Jurkat, Clone E6-1 (cell line): ENCODE measurements at places on chromosomes 12 and 14.

DNA sequence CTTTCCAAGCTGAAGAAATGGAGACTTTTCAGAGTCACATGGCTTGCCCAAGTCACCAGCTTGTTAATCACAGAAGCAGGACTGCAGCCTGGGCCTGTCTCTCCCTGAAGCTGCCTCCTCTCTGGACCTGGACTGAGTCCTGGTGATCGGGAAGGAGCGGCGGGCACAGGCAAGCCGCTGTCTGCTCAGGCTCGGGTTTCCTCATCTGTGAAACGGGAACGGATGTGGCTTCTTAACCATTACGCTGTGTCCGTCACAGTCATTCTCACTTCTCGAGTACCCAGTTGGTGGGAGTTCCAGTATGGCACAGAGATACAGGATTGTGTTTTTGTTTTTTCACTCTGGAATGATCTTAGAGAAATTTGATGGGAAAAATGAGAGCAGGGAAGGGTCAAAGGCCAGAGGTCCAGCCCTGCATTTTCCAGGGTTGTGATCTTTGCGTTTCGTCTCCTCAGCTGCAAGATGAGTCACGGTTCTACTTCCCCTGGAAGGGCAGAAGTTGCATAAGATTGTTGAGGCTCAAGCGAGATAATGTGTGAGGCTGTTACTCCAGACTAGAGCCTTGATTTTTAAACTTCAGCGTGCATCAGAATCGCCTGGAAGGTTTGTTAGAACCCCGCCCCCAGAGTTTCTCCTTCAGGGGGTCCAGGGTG lies 7.6 kb upstream of the LRTM2 start:
- no peak for DNase-seq

GRCh38 chr12:31034372-31034771 lies 39.3 kb upstream of the DDX11 start:
- DNase-seq, result no peak

DNA sequence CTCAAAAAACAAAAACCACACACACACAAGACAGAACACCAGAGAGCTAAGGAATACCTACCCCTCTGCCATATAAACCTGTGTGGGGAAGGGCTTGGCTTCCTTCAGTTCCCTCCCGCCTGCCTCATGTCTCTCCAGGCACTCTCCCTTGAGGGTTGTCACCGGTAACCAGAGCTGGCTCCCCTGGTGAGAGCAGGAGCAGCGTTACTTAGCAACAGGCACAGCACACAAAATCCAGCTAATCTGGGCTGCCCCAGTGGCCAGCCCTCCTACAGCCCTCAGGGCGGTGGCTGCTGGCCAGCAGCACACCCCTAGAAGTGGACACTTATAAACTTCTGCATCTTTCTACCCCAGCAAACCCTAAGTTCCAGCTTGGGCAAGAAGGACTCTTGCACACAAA lies 21.6 kb upstream of the NR4A1 start:
- DNase-seq, result no peak

GRCh38 chr12:12323591-12323990 lies 26.5 kb downstream of the MANSC1 start:
- DNase-seq, result no peak

DNA sequence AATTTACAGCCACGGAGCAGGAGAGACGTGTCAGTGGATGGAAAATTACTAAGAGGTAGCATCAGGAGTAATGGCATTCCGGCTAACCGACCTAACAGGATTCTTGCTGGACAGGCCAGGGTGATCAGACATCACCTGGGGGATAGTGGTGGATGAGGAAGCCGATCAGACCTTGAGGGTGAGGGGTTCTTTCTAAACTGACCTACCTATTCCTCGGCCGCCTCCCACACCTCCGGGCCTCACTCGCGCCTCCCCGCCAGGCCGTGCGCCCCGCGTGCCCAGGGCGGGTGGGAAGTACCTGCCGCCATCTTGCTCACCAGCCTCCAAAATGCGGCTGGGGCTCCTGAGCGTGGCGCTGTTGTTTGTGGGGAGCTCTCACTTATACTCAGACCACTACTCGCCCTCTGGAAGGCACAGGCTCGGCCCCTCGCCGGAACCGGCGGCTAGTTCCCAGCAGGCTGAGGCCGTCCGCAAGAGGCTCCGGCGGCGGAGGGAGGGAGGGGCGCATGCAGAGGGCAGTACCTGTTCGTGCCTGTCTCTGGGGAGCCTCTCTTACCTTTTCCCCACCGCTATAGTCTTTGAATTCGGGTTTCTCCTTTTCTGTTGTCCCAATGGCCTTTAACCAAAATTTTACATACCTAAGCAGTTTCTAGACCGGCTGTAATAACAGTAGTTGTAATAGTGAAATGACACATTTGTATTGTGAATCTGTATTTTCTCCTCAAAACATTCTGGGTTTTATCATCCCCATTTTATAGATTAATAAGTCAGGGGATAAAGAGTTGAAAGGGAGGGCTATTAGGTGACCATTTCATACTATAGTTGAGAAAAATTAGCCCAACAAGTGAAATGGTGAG lies at the start of gene TMPRSS12:
TMPRSS12 (plus strand) TSS at position 290 of the 857 bp plus-strand sequence; CDS start at position 329, 39 bp downstream.
- no peak for DNase-seq

DNA sequence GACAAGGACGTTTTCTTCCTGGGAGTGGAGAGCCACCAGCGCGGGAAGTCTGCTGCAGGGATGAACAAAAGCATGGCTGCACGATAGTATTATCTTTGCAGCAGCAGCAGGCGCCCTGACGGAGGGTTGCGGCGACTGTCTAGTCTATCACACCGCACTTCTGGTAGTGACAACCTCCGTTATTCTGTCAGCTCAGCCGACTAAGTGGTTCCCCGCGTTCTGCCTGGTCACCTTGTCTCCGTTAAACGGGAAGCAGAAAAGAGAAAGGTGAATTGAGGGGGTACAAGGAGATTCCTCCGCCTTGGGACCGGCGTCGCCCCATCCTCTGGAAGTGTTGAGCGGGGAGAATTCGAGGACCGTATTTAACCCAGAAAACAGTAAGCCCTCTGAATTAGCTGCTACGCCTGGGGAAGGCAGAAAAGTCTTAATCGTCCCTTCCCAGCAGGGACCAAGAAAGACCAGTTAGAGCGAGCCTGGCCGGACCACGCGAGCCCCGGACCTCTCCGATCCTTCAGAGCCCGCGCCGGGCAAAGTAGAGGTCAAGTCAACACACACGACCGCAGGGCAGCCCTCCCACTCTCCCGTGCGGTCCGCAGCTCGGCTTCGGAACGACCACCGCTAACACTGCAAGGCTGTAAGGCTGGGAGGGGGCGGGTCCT lies 536 bp upstream of the DAAM1 start:
- DNase-seq, result no peak

DNA sequence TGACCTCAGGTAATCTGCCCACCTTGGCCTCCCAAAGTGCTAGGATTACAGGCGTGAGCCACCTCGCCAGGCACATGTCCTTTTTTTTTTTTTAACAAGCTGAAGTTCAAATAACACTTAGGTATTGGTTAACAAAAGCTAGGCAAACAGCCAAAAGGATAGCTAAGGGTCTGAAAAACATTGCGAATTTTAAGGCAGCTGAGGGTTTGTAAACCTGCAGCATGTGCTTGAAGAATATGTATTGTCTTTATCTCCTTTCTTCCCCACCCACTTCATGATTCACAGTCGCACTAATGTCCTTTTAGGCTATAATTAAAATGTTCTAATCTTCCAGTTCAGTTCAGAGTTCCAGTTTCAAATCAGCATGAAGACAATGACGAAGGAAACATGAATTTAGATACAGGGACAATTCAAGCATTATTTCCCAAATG lies 30.1 kb upstream of the CERS5 start:
- DNase-seq, result no peak

- DNase-seq, result no peak
Observed at GRCh38 chr12:78157199-78157598, 326.5 kb downstream of the NAV3 start.

DNA sequence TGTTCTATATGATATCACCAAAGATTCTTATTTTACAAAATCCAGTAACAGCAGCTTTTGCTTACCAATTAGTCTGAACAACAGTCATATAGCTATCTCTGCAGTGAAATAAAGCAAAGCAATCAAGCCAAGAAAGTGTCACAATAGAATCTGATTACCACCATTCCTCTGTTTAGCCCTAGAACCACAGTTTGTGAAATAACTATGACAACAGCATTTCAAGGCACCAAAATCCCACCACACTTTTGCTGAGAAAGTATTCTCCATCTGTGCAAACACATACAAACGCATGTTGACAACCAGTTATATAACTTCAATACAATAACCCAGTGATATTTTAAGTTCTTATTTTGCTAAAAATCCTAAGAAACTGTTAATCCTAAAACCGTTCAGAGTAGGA lies 7.4 kb downstream of the PPP1R13B start:
- DNase-seq, result no peak

- DNase-seq, result no peak
Observed at GRCh38 chr14:65370801-65371248, 41.7 kb upstream of the FUT8 start.

DNA sequence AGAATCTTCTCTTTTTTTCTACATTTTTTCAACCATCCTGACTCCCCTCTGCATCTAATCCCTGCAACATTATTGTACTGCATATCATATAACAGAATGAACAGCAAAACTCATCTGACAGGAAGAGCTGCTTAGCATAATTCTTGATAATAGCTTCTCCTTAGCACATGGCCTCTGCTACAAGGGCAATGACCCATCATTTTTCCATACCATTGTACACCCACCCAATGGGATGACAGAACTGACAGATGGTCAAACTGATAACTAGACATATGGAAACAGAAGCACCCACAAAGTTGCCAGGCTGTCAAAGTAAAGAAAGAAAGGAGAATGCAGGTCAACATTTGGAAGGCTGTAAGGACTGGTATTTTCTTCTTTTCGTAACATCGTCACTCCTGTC lies 390.4 kb upstream of the USP15 start:
- DNase-seq, result no peak

GRCh38 chr14:74902941-74903705 lies 19.9 kb downstream of the RPS6KL1 start:
- no peak for DNase-seq

DNA sequence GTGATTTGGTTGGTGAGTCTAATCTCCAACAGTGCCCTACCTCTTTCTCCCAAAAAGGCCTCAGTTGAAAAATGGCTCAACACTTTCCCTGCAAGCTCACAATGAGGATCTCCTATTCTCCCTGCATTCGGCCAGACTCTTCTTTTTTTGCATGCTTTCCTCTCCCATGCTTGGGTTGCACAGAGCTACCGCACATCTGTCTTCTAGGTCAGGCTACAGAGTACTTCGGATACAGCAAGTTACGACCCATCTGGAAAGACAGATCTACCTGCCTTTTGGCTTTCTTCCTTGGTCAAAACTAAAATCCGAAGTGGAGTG lies 305 bp upstream of the SLC16A7 start:
- DNase-seq, result no peak

GRCh38 chr14:31961896-31962295 lies 115.2 kb upstream of the ARHGAP5 start:
- no peak for DNase-seq

DNA sequence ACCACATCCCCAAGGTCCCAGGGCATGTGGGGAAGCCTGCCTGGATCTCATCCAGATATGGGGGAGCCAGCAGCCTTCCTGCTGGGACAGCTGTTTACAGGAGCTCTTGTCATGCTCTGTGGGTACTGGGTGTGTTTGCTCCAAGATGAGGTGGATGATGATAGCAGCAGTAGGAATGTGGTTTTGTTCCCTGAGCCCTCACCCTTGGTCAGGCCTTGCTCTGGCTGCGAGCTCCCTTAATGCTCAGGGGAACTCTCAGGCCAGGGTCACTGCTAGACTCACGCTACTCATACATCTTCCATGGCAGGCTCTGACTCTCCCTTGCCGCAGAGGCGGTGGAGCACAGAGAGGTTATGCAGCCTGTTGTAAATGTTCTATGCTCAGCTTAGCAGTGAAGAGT lies 990.3 kb downstream of the AACS start:
- no peak for DNase-seq

DNA sequence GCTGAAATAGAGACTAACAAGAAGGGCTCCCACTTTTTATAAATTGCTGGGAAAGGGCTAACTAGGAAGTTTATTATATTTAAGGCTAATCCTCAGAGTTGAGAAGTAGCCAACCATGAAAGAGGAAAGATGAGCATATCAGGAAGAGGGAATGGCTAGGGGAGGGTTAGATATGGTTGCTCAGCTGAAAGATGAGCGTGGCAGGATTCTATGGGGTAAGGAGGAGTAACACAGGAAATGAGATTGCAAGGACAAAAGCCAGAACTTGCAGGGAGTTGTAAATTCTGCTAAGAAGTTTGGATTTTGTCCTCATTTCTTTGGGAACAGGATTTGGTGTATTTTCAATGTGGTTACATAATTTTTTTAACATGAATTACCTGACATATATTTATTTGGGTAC lies 127.4 kb upstream of the ATP2B1 start:
- no peak for DNase-seq

DNA sequence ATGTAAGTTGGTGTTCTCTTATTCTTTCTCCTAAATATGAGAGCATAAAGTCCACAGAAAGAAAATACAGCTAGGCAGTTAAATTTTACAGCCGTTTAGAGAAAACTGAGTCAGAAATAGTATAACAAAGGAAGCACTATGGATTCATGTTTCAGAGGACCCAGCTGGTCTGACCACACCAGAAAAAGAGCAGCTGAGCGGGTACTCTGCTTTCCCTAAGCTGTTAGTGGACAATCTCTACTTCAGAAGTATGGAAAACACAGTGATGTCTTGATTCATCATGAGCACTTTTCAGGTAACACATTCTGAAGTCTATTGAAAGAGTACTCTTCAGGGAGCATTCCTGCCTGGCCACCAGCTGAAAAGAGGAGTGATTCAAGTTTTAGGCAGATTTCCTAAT lies 12.4 kb downstream of the PPM1H start:
- DNase-seq, result no peak
